ENCODE measurements at places on chromosomes 12 and 14.

- no peak for DNase-seq
Measured at GRCh38 chr12:106070611-106071010, 68.1 kb downstream of the NUAK1 start.

GRCh38 chr14:64217308-64217707, 76.9 kb downstream of the ESR2 start:
- no peak for DNase-seq

GRCh38 chr12:59583003-59583712, 12.7 kb upstream of the SLC16A7 start:
- no peak for DNase-seq

DNA sequence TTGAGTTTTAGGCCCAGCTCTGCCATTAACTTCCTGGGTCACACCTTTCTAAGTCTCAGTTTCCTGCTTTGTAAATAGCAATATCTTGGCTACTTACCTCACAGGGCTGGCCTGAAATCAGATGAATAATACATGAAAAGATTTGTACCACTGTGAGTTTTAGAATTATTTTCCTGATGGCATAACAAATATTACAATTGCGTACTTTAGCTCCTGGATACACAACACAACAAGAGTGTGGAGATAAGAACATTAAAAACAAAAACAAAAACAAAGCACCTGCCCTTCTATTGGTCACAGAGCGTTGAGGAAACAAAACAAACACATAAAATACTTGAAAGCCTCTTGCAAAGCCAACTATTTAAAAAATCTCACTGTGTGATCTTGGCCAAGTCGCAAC, 4.9 kb upstream of the HDAC7 start:
- DNase-seq = no peak
